NCI-H510A (cell line): ENCODE measurements at places on chromosomes 5 and 9.

GRCh38 chr9:131348631-131349521 is 45.0 kb upstream of the PRRC2B start:
- no peak for DNase-seq

GRCh38 chr9:124871156-124871561 is 9.2 kb downstream of the ARPC5L start:
- no peak for DNase-seq

DNA sequence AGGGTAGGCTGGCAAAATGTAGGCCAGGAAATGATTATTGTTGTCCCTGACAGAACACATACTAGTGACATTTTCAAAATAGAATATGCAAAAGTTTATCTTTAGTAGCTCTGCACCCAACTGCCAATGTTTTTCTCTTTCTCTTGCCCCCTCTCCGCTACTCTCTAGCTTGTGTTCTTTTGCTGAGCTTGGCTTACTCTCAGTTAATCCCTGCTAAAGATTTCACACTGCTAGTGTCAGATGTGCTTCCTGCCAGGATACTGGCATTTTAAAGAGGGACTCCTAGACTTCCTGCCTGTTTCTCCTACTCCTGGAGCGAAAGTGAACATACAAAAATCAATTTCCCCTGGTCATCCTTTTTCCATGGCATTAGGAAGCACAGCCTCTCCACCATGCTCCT is 260.5 kb downstream of the ARRDC3 start:
- DNase-seq: no peak

DNA sequence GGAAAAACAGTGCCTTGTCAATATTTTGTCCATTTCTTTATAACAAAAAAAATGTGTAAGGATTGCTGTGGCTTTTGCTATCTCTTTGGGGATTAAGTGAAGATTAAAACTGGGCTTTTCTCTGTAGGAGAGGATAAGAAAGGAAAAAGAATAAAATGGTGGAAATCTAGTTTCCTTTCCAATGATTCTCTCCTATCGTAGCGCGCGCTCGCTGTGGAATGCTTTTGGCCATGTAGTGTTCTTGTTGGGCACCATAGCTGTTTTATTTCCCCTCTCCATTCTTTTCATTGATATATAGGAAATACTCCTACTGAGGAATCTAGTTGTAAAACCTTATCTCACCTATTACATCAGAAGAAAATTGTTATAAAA is 1.5 kb downstream of the STXBP1 start:
- DNase-seq: no peak

DNA sequence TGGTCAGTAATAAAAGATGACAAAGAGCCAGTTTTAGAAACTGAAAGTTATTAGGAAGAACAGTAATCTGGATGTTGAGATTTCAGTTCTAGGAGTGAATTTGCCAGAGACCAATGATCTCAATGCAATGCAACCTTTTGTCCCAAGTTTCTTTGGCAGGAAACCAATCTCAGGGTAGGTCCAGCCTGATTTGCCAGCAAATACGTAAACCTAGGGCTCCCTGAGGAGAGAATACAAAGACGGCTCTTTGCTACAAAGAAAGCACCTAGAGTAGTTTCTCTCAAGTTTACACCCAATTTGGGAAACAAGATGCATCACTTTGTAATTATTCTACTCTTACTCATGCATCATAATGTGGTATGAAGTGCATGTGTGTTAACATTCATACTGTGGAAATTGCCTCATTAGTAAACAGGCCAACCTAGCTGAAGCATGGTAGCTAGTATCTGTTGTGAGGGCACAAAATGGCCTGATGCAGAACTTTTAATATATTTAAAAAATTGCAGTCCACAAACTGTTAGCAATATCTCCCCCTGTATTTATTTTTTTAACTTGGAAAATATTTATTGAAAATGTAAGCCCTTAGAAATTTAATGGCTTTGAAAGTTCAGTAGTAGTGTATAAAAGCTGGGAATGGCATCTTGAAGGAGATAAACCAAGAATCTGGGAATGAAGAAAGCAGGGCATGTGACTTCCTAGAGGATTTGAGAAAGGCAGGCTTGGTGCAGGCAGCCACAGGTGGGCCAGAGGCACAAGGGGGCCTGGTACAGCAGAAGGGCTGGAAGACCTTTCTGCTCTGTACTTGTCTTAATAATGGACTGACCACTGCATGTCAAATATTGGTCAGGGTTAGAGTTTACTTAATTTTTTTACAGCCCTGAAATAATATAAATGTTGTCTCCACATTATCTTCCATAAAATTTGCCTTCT is 59.5 kb downstream of the MAST4 start:
- DNase-seq: no peak

DNA sequence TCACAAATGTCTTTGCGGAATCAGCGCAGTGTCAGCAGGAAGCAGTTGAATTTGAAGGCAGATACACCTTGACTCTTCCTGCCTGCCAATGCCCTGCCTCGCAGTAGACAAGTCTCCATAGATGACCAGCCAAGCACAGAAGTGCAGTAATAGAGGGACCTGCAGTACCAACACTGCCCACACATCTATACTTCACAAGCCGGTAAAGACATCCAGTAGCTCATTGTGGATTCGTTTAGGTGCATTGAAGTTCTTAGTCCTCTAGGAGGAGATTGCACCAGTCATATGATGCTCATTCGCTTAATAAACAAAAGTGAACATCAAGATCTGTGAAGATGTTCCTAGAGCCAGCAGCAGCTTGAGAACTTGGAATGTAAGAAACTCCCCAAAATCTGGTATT is 7.1 kb upstream of the IFNA2 start:
- no peak for DNase-seq

GRCh38 chr9:137745541-137745991 is 126.8 kb downstream of the EHMT1 start:
- DNase-seq: peak; percentile 82
